ENCODE measurements at places on chromosomes 13 and 19.

DNA sequence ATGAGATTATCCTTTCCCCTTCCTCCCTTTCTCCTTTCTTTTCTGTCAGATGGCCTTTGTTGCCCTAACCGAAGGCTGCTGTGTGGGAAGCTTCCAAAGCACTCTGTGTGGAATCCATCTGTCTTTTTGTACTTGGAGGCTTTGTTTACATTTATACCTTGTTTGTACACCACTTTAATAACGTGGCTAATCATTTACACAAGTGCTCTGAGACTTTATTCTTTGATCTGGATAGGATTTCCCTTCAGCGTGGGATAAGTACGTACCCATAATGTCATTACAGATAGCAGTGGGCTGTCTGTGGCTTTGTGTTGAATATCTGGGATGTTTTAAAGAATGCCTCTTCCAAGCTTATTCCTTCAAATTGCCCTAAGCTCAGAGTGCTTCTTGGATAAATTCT is 684.7 kb upstream of the SLITRK5 start:
- no peak for DNase-seq

GRCh38 chr13:107066355-107066754 is 498.4 kb upstream of the ARGLU1 start:
- DNase-seq, result no peak

GRCh38 chr13:112687836-112688559 is 1.8 kb upstream of the ATP11A start:
- DNase-seq, result no peak

DNA sequence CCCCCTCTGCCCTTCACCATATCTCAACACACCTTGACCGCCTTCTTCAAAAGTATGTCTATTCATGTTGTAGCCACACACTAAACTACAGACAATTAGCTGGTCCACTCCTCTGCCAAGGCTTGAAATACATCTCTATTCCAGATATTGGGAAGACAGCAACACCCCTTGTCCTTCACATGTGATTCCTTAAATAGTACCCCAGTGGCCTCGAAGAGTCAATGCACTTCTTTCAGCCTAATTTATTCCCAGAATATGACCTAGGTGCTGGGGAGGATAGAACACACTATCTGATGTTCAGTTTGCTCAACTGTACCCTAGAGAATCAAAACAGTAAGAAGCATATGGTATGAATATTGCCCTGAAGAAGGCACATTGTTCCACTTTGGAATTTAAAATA is 82.4 kb upstream of the DACH1 start:
- DNase-seq, result no peak

GRCh38 chr19:7677669-7678311 is 900 bp downstream of the MCEMP1 start:
- DNase-seq, result no peak

DNA sequence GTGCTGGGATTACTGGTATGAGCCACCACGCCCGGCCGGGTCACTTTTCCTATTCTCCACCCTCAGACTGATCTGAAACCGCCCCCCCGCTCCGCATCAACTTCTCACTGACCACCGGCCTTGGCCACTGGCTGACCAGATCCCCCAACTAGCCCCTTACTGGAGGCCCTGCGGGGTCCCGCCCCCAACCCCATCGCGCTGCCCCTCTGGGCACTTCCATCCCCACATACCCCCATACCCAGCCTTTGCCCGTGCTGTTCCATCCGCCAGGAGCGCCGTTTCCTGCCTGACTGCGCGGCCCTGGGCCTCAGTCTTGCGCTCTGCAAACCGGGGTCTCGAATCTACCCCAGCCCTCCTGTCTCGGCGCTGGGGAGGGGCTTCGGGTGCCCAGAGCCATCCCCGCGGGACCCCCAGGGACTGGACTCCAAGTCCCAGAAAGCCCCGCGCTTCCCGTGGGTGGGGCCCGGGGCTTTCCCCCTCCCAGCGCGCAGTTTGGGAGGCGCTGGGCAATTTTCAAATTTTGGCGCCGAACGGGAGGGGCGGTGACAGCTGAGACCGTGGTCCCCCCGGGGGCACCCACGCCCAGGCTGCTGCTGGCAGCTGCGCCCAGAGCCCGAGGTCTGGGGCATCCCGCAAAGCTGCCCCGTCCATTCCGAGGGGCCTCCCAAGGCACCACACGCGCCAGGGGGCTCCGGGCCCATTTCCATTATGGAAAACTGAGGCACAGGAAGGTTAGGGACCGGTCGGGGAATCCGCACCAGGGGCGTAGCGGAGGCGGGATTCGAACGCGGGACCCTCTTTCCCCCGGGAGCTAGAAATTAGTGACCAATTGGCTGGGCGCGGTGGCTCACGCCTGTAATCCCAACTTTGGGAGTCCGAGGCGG is 5.2 kb upstream of the LMNB2 start:
- no peak for DNase-seq

GRCh38 chr13:19967621-19968020 is 9.1 kb downstream of the ZMYM2 start:
- no peak for DNase-seq

DNA sequence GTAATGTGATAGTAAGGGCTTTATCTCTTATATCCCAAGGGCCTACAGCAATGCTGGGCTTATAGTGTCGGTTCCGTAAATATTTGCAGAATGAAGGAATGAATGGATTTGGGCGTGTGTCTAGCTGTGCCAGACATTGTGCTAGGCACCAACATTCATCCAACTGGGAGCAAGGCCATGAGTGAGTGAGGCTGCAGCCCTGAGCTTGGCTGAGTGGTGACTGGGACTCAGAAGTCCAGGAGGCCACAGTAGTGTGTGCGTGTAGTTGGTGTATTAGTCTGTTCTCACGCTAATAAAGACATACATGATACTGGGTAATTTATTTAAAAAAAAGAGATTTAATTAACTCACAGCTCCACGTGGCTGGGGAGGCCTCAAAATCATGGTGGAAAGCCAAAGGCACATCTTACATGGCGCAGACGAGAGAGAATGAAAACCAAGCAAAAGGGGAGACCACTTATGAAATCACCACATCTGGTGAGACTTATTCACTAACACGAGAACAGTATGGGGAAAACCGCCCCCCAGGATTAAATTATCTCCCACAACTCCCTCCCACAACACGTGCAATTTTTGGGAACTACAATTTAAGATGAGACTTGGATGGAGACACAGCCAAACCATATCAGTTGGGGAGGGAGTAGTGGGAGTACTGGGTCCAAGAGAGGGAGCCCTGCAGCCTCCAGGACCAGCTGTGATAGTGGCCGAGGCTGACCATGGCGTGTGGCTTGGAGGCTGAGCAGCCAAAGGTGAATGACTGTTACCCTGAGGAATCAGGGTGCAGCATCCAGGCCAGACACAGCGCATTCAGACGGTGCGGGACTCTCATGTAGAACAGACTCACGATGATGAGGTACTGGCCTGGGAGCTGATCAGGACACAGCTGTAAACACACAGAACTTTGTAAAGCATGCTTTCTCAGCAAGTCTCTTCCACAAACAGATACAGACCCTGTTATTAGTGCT is 104.6 kb downstream of the TEX26 start:
- no peak for DNase-seq

DNA sequence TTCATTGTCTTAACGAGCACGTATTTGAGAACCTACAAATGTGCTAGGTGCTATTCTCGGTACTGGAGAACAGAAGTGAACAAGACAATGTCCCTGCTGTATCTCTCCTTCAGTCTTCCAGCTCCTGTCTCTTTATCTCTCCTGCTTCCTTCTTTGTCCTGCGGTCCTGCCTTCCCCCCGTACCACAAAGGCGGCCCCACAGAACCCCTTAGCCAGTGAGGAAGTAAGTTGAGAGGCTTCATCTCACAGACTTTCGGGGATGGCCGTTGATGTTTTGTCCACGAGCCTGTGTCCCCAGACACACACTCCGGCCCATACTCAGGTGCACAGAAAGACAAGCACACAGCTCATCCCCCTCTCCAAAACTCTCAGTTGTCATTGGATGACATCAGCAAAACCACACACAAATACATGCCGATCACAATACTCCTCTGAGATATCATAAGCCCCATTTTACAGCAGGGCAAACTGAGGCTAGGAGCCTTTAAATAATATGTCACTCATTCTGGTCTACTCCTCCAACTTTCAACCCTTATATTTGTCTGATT is 507 bp upstream of the SWSAP1 start:
- DNase-seq, result no peak

DNA sequence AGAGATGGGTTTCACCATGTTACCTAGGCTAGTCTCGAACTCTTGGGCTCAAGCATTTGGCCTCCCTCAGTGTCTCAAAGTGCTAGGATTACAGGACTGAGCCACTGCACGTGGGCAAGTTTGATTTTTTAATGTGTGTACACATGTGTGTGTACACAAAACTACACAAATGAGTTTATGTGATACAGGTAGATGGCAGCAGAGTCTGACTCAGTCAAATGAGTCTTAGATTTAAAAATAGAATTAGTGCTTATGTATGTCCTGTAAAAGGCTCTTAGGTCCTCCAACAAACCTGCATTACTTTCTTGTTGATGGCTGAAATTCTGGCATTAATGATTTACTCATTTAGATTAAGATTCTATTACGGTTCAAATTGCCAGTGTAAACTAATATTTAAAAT is 293.7 kb downstream of the PCDH17 start:
- DNase-seq, result no peak

GRCh38 chr19:7851623-7852500 is 21.8 kb downstream of the EVI5L start:
- no peak for DNase-seq

- DNase-seq, result no peak
Measured at GRCh38 chr13:34044660-34045080, 226.7 kb downstream of the RFC3 start.

GRCh38 chr13:114063545-114064449 is 68.6 kb downstream of the RASA3 start:
- no peak for DNase-seq

DNA sequence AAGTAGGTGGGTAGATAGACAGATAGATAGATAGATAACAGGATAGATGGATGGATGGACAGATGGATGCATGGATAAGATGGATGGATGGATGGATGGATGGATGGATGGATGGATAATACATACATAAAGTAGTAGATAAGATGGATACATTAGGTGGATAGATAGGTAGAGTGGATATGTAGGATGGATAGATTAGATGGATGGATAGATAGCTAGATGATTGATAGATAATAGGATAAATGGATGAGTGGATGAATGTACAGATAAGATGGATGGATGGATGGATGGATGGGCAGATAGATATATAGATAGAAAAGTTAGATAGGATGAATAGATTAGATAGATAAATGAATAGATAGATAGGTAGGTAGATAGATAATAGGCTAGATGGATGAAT is 2.1 kb downstream of the CYP4F3 start:
- DNase-seq, result no peak

- no peak for DNase-seq
Measured at GRCh38 chr13:111953546-111954178, 113.3 kb upstream of the SOX1 start.

DNA sequence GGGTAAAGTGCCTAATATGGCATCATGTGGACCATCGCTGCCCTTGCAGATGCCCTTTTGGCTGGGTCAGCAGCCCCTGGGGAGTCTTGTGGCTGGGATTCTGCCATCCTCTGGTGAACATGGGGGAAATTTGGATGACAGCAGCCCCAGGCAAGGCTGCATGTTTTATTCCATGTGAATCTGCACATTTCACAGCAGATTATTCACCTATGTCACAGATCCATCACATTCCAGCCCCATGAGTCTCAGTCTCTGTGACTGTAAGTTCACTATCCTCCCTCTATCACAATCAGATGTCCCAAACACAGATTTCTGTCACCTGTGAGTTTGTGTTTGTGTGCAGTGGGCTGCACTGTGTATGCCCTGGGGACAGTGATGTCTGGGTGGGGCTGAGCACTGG is 36.8 kb upstream of the PSG9 start:
- DNase-seq, result no peak

GRCh38 chr13:109785892-109786450 is 412 bp downstream of the IRS2 start:
- DNase-seq, result no peak

- no peak for DNase-seq
Measured at GRCh38 chr13:44523146-44524015, 52.7 kb downstream of the TSC22D1 start.

GRCh38 chr13:49627831-49628652 is at the start of gene ARL11:
Gene ARL11, plus strand, starts transcription at chr13:49628507. Its CDS starts 1,941 bp downstream, at chr13:49630448.
- peak; percentile 13 for DNase-seq

DNA sequence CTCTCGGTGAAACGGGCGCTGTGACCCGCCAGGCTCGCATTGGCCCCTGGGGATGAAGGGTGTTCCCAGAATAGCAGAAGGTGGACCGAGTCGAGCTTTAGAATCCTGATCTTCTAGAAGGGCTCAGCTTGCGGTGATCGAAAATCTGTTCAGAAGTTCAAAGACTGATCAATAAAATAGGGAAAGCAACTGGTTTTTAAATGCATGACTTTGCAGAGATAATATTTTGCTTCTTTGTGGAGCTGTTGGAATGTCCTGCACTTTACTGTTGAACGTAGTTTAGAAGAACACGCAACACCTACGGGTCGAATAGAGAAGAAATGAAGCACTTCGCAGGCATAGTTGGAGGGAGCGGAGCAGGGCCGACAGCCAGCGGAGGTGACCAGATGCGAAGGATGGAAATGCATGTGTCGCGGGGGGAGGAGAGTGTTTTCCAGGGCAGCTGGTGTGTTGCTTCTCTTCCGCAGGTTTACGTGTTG is 766 bp downstream of the CEBPG start:
- DNase-seq, result no peak

- no peak for DNase-seq
Measured at GRCh38 chr13:65926750-65927171, 1303.4 kb downstream of the PCDH9 start.

DNA sequence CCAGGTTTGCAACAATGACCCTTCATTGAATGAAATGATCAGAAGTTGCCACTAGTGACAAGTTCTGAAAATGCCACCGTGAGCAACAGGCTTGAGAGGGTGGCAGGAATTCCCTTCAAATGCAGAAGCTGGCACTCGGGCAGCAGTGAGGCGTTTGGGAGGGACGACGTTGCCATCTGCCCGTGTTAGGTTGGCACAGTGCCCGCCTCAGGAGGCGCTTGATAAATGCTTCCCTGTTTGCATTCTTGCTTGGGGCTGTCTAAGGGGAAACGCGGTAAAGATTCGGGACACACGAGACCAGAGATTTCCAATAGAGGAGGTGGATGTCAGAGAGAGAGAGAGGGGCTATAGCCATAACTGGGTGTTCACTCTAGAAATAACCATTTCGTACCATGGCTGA is 101.9 kb downstream of the TEX29 start:
- no peak for DNase-seq

GRCh38 chr13:24181991-24182702 is 21.6 kb downstream of the SPATA13 start:
- no peak for DNase-seq

Data from stimulated activated CD8-positive, alpha-beta memory T cell treated with anti-CD3 and anti-CD28 coated beads, Interleukin-4, amount 100 ng/mL, for 4 hours (primary cell).